ENCODE measurements at places on chromosomes 7 and 10.

- no peak for DNase-seq
These were observed 37.7 kb upstream of the HDAC9 start for GRCh38 chr7:18457832-18458231.

GRCh38 chr7:1931256-1931950, 261.3 kb downstream of the ELFN1 start:
- DNase-seq, result no peak

DNA sequence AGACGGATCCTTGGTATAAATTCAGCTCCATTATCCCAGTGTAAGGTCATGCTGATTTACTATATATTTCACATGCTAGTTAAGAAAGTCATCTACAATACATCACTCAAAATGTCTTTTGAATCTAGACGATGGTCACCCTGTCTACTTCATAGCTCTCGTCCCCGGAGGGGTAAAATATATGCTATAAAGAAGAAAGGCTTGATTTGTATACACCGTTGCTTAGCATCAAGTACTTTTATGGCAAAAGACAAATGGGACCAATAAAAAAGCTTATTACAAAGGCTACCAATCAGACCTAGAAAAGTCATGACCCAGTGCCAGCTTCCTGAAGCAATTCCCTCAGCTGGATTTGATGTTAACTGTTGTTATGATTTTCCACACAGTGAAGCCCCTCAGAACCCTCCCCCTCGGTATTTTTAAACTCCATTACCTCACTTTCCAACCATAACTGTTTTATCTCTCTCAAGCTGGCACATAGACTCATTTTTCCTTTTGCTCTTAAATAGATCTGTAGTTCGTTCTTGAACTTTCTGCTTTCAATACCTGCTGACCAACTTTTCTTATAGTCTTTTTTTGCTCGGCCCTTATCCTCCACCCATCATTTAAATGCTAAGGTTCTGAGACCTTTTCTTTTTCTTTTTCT, 104.9 kb downstream of the DOCK4 start:
- DNase-seq, result no peak

- no peak for DNase-seq
These were observed 133.1 kb upstream of the AGK start for GRCh38 chr7:141418066-141418465.

- DNase-seq, result no peak
These were observed 61.2 kb upstream of the ABLIM1 start for GRCh38 chr10:114719311-114719710.

DNA sequence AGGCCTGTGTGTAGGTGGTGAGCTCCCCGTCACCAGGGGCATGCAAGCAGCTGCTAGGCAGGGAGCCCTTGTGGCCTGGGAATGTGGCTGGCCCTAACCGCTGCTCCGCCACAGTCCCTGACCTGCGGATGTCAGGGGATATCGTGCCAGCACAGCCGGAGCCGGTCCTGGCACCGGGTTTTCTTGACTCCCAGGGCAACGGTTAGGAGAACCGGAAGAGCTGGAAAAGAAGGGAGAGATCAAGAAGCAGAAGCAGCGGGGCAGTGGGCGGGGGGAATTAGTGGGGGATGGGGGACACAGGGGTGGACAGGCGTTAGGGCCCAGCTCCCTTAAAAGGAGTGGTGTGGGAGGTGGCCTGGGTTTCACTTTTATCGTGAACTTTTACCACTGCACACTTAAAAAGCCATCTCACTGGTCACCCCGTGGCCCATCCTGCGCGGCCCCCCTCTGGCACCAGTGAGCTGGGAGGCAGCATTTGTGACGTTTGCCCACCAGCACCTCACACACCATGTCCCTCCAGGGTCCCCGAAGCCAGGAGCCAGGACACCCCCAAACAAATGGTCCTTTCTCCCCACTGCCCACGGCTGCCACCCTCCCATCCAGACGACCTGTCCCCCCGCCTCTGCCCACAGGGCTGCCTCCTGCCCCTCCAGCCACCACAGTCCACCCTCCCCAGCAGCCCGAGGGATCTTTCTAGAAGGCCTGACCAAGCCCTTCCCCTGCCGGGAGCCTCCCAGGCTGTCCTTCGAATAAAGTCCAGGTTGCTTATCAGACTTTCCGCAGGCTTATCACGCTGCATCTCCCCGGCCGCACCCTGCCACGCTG, 1.8 kb upstream of the MICALL2 start:
- DNase-seq, result no peak

- DNase-seq, result no peak
These were observed 291.9 kb downstream of the PARD3 start for GRCh38 chr10:34523017-34523767.

DNA sequence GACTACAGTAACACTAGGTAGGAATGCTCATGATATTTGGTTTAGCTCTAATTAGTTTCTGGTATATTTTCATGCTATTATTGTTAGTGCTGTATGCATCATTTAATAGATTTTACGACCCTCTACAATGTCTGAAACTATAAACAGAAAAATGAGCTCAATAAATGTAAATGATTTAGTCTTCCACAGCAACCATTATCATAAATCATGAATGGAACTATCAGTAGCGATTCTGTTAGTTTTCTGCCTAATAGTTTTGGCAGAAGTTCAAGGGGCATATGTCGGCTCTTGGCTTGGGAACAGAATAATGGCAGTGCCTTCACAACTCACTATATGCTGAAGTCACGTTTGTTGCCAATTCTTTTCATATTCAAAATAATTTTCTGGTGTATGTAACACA, 494.8 kb downstream of the PARD3 start:
- DNase-seq, result no peak

DNA sequence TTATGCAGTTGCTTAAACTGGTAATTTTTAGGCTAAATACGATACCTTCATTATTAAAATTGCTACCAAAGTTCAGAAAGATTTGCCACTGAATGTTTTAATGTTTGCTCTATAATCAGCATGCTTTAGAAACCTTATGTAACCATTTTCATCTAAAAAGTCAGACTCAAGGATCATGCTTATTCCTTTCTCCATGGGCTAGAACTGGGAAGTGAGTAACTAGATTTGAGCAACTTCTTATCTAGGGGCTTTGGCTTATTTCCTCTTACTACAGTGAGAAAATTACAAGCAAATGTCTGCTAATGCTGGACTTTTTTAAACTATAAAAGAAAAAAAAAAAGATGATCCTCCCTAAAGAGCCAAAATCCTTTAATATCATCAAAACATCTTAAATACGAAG, 215.9 kb downstream of the CRPPA start:
- no peak for DNase-seq

DNA sequence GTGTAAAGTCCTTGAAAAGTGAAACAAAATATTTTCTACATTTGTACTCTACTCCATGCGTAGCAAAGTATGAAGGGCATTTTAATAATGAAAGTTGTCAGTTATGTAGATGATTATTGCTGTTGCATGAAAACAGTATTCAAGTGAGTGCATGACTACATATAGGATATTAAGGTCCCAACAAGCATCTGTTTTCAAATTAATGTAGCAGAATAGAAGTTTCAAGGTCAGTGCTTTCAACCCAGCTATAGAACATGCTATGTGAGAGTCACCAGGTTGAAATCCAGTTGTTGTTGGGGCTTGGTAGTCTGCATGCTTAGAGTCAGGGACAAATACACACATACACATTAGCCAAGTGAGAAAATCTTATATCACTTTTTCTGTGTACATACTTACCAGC, 14.8 kb downstream of the CD36 start:
- DNase-seq, result no peak

GRCh38 chr7:92884218-92884617, 47.8 kb upstream of the CDK6 start:
- DNase-seq, result no peak

All from non-pigmented ciliary epithelial cell (primary cell).